ENCODE measurements at places on chromosomes 4 and X. TPM values are rescaled to one million over a fixed set of nuclear protein-coding genes. Genes with fewer than 3 reads are reported as not detected.

DNA sequence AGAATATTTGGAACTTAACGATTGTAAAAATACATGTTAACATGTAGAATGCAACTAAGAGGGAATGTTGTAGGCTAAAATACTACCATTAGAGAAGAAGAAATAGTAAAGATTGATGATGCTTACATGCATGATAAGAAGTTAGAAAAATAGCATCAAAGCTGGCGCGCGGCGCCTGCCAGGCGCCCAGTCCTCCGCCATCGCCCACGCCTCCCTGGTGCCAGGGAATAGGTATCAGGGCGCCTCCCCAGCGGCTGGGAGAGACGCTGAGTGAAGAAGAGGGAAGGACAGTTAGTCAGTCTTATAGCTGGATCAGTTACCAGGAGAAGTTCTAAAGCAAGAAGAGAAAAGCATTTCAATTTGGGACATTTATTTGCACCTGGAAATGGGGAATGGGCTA is 36.0 kb downstream of the NSUN7 start:
- no peak for DNase-seq

GRCh38 chr4:78845472-78845871 is 69.3 kb downstream of the BMP2K start:
- DNase-seq = no peak

The PPARGC1A gene
- 0.27 TPM for total RNA-seq

The PRKG2 gene
- 0.63 TPM for total RNA-seq

DNA sequence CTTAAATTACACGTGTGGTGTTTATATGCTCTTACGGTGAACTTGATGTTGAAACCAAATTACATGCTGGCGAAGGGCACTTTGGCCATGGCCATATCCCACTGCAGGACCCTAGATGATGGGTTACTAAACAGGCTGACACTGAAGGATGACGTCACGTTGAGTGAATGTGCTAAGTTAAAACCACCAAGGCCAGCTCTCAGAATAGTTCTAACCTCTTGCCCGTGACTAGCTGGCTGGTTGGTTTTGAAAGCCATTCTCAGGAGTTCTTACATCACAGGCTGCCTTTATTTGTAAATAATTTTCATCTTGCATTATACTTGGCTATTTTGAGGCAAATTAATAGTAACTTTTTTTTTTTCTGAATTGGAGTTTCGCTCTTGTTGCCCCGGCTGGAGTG is 41.3 kb upstream of the PHEX start:
- DNase-seq = no peak

GRCh38 chrX:49111791-49112190 is 11.7 kb downstream of the GPKOW start:
- no peak for DNase-seq

- no peak for DNase-seq
Observed at GRCh38 chrX:41001327-41001726, 83.9 kb upstream of the USP9X start.

The SPANXC gene
- 15.4 TPM for total RNA-seq

The FGB gene
- not detected for total RNA-seq

- DNase-seq = no peak
Observed at GRCh38 chr4:76210452-76210851, 3.2 kb downstream of the SCARB2 start.

- DNase-seq = no peak
Observed at GRCh38 chr4:30630431-30630830, 89.7 kb upstream of the PCDH7 start.

- no peak for DNase-seq
Observed at GRCh38 chr4:164572877-164573279, 181.1 kb upstream of the SMIM31 start.

GRCh38 chr4:131159261-131159660 is 1989.8 kb upstream of the PCDH10 start:
- no peak for DNase-seq

GRCh38 chr4:165656829-165657490 is 216.1 kb upstream of the TLL1 start:
- no peak for DNase-seq

DNA sequence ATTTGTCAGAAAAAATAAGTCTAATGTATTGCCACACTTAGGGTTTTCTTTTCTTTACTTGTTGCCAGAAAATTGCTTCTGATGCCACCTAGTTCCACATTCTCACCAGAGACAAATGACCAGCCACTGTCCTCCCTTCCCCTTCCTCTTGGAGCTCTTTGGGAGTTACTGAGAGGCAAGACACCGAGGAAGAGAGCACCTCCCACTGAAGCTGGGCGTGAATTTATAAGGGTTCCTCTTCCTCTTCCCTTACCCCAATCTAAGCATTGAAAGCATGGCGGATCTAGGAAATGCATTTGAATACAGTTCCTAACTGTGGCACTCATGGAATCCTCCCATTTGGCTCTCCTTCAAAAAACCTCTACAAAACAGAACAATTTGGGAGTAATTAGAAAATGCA is 30.0 kb downstream of the ANXA3 start:
- no peak for DNase-seq

DNA sequence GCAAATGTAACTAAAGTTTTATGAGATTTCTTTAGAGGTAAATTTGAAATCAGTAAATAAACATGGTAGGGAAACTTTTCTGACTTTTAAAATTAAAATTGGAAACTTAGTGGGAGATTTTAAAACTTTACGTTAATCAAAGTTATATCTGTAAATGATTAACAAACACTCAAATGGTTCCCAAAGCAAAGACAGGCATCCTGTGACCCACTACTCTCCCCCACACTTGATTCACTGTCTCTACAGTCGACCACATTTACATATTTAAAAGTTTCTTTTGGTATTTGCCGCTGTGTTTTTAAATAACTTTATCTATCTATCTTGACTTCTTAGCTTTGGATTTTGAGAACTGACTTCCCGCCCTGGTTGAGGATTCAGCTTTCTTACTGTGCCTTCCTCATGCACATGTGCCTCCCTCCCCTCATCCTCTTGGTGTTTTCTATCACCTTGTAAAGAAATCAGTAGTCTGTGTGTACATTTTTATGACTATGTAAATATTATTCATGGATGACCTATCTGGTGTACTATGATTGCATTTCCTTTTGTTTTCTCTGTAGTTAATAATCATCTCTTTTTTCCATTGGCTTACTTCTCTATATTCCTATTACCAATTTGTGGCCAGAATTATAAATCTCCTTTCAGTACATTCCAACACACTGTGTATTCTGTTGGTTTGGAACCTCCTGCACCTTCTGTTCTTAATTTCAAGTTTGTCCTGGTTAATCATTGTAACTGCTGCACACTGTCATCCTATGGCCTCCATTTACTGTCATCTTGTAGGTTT is 72.6 kb downstream of the WWC2 start:
- no peak for DNase-seq

- DNase-seq = no peak
Observed at GRCh38 chrX:136531951-136532350, at the start of gene VGLL1. VGLL1 (plus strand) TSS chrX:136532215; CDS start chrX:136536021, 3,806 bp downstream.

DNA sequence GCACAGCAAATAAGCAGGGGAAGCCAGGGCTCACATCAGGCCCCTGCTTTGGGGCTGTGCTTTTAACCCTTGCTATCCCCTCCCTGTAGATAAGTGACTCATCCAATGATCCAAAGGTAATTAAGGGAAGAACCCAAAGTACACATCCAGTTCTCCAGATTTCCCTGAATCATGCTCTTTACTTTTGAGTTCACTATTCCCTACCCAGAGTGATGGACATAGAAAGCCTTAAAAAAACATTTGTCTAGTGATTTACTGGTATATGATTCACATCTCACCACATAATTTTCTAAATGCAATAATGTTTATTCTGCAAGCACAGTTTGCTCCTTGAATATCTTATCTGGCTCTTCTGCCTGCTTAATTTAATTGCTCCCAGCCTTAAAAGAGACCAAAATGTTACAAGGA is 136.2 kb downstream of the PPP3CA start:
- peak; percentile 51 for DNase-seq

DNA sequence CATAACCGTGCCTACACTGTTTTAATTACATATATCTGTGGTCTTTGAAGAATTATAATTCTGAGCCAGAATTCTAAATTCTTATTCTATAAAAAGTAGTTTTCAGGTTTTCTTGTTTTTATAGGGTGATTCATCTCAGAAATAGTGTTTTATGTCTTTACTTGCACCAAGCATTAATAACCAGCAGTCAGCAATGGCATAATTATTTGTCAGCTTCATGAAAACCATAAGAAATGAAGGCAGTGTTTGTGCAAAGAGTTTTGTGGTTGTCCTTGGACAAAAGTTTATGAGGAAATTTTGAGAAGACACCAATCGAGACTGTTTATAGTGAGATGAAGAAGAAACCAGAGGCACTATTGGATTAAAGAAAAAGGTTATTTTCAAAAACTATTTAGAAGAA is 37.2 kb downstream of the EDNRA start:
- no peak for DNase-seq

DNA sequence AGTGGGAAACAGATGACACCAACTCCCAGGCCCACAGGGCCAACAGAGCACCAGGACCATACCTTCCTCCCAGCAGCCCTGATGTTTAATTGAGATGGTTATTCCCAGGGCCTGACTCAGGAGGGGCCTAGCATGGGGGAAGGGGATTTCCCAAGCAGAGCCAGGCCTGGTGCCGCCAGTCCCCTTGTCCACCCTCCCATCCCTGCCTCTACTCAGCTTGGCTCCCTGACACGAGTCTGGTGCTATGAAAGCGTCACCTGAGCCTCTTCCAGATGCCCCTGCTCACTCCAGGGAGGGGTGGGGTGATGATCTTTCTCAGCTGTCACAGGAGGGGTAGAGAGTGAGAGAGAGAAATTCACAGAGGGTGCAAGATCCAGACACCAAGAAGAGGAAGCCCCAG is 72.7 kb downstream of the EFNB1 start:
- no peak for DNase-seq

The UGT2B15 gene
- total RNA-seq = not detected

The FHIP1A gene
- total RNA-seq = 2.1 TPM

DNA sequence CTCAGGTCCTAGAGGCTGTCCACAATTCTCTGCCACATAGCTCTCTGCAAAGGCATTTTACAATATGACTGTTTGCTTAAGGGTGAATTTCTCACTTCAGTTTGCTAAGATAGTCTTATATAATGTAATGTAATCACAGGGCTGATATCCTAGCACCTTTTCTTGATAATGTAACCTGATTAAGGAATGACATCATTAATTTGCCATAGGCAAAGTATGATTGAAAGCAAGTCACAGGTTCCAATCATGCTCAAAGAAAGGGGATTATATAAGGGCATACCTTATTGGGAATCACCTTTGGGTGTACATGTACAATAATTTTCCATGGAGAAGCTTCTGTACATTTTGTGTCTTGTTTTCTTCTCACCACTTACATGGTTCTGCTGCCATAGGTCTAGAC is 18.9 kb downstream of the GNRHR start:
- no peak for DNase-seq

The CYSLTR1 gene
- total RNA-seq = not detected

The CCNA2 gene
- total RNA-seq = 124 TPM

The CCSER1 gene
- total RNA-seq = 0.80 TPM

The TCP11X1 gene
- total RNA-seq = not detected

GRCh38 chrX:20965270-20966044 is 408.8 kb upstream of the CNKSR2 start:
- DNase-seq = no peak

- no peak for DNase-seq
Observed at GRCh38 chrX:39356119-39356807, 555.0 kb downstream of the MID1IP1 start.

GRCh38 chr4:19262467-19262866 is 989.2 kb upstream of the SLIT2 start:
- DNase-seq = no peak

The DMD gene
- total RNA-seq = 24.0 TPM

DNA sequence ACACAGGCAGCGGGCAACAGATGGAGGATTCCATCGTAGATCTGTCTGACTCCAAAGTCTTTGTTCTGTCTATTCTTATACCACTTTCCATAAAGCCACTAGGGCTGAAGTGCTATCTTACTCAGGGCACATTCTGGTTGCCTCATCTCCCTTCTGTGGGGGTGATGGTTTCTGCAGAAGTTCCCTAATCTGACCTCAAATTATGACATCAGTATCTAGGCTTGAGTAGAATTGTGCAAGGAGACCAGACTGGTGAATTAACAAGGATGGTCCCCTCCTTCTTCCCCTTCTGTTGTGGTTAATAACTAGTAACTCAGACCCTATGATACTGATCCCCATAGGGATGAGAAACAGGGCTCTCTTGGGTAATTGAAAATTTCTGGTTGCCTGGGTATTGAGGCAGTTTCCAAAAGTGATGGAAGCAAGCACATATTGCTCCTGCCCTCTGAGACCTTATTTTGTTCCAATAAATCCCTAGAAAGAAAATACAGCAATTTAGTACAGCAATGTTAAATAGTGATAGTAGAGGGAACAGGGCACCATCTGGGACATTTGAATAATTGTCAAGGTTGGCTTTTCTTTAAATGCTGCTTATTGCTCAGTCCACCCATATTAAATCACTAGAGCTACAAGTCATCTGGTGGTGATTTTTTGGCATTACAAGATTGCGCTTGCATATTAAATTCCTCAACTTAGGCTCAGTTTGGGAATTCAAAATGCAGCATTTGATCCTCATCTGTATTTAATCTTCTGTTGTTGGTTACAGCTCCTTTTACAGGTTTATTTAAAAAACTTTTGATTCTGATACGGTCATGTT is 57.3 kb upstream of the AP1S2 start:
- no peak for DNase-seq

GRCh38 chr4:87165892-87166291 is 54.5 kb downstream of the KLHL8 start:
- no peak for DNase-seq

DNA sequence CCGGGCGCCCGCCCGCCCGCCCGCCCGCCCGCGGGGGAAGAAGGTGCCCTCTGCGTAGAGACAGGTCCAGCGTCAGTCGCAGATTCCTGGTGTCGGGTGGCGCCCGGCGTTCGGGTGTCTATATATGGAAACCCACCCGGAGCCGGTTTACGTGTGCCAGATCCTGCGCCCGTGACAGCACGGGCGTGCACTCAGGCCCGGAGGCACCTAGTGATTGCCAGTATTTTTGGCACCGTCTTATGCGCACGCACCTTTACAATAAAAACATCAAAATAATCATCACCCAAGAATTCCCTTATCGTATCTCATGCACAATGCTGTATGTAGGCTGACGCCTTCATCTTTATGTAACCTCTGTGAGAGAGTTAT is 519 bp downstream of the SLC25A4 start:
- DNase-seq = peak; percentile 12

GRCh38 chrX:38347136-38347535 is 5.3 kb upstream of the OTC start:
- peak; percentile 47 for DNase-seq

- DNase-seq = no peak
Observed at GRCh38 chrX:41688835-41689234, at the start of gene GPR34. GPR34 (plus strand) TSS chrX:41688973; CDS start chrX:41695634, 6,661 bp downstream.

DNA sequence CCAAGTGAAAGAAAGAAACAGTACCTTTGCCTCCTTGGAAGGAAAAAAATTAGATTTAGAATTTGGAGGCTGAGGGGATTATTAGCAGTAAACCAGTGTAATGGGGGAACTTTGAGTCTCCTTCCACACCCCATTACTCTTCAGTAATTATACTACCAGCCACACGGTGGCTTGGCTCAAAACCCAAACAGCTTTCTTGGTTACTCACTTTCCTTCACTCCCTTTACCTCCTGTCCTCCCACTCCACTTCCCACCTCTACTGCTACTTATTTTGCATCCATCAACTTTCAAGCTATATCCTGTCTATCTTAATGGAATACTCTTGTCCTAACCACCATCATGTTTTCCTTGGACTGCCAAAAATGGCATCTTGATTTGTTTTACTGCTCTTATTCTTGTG is 310.6 kb upstream of the AADAT start:
- DNase-seq = no peak

The TBL1X gene
- total RNA-seq = 5.6 TPM

The MXRA5 gene
- total RNA-seq = 0.21 TPM

All from Daoy (cell line).